ENCODE measurements at places on chromosomes 7 and 10.

DNA sequence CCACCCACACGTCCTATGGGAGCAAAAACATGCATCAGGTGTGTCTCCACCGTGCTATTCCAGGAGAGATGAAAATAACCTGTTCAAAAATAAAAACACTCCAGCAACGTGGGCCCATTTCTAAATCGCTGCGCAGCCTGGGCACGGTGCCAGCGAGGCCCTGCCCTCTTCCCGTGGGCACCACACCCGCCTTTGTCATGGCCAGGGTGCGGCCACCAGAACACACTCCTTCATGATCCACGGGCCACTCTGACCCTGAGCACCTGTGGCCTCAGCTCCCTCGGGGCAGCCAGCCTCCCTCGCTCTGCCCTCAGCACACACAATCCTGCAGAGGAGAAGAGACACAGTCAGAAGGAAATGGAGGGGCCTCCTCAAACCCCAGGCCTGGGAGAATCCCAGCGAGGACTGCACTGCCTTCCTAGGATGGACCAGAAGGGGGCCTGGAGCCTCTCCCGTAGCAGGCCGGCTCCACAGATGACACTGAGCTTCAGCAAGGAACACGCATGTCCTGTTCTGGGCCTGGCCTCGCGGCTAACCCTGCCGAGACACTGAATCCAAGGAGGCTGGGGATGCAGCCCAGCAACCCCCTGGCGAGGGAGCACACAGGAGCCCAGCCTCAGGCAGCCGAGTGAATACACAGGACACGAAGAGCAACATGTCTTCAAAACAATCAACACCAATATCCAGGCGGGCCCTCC lies 169.0 kb downstream of the MAD1L1 start:
- peak; percentile 63 for DNase-seq

GRCh38 chr10:24947304-24948097 lies 4.9 kb downstream of the PRTFDC1 start:
- DNase-seq, result no peak

DNA sequence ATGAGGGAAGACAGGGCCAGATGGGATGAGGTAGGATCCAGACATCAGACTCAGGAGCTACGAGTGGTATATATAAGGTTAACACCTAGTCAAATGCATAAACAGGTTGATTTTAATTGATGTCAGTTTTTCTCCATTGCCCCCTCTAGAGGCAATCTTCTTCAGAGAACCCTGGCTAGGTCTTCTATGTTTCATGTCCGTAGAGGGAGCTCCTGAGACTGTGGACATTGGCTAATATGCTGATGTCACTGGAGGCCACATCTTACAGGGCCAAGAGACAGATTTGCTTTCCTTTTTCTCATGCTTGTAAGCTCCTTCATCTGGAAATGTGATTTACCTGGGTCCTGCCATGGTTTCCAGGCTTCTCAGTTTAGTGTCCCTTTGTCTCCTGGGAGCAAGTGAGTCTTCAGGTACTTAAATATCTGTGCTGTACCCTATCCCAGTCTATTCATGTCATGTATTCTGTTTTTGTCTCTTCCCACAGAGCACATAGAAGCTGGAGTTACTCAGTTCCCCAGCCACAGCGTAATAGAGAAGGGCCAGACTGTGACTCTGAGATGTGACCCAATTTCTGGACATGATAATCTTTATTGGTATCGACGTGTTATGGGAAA lies 161.6 kb upstream of the PRSS1 start:
- DNase-seq, result peak; percentile 19

GRCh38 chr7:135661311-135662122 lies 797 bp upstream of the STMP1 start:
- no peak for DNase-seq

GRCh38 chr10:29323367-29323766 lies 34.5 kb downstream of the LYZL1 start:
- DNase-seq, result no peak

DNA sequence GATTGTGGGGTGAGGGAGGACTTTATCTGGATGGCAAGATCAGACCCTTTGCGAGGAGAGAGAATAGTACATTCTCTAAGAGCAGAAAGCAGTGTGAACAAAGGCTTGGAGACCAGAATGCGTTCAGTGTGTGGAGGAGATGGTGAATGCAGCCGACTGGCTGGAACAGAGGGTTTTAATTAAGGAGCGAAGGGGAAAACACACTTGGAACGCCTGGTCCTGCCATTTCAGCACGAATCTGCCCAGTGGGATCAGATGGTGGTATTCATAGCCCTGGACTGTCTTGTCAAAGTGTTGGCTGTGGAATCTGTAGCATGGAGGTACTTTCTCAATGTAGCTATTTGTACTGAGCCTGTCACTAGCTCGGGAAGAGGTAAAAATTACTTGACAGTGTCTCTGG lies 260.9 kb downstream of the SLC25A13 start:
- DNase-seq, result no peak

- DNase-seq, result no peak
These were observed 37.6 kb upstream of the TCF7L2 start for GRCh38 chr10:112912410-112912928.

- peak; percentile 31 for DNase-seq
These were observed 757 bp downstream of the ANKIB1 start for GRCh38 chr7:92246360-92247101.

DNA sequence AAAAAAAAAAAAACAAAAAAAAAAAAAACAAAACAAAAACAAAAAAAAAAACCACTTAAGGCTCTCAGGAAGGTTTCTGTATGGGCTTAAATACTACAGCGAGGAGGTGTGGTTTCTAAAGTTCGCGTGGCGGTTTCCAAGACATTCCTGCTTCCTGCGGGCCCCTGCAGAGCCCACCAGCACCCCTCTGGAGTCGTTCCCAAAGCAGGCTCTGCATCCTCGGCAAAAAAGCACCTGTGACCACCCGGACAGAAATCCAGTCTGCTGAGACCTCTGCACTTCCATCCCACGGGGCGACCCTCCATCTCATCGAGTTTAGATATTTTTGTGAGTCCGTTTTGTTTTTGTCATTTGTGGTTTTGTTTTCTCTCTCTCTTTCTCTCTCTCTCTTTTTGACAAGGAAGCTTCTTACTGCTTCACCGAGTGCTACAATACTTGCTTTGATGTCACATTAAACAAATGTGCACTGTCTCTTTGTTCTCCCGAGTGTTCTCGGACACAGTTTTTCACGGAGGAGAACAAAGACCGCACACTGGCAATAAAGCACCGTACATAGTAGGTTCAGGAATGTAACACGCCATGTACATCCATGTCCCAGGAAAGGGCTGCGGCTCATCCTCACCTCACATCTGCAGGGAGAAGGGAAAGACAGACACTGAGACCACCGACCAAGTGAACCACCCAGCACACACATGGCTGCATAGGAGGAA lies 21.5 kb downstream of the PDGFA start:
- DNase-seq, result no peak

DNA sequence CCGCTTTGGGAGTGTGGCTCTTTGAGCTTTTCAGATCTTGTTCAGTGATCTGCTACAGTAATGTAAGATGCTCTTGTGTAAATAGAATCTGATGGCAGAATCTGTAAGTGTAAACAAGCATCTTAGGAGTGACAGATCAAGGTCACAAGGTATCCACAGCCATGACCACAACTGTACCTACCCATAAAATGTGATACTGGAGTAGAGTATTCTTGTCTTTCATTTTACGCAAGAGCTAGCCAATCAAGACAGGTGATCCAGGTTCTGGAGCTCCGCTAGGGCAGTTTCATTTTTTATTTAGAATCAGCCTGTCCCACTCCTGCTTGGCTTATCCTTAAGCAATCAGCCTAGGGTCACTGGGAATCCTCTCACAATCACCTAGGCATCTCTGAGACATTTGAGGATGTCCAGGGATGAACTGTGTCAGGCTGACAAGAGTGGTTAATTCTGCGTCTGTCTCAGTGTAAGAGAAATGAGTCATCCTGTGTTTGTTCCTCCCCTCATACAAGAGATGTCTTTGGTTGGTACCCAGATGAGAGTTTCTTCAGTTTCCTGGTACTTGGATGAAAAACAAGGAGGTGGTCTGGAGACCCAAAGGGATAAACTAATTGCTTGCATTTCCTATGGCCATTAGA lies 13.6 kb downstream of the ZNF138 start:
- DNase-seq, result no peak

- no peak for DNase-seq
These were observed 5.7 kb downstream of the RARRES2 start for GRCh38 chr7:150335774-150336112.

DNA sequence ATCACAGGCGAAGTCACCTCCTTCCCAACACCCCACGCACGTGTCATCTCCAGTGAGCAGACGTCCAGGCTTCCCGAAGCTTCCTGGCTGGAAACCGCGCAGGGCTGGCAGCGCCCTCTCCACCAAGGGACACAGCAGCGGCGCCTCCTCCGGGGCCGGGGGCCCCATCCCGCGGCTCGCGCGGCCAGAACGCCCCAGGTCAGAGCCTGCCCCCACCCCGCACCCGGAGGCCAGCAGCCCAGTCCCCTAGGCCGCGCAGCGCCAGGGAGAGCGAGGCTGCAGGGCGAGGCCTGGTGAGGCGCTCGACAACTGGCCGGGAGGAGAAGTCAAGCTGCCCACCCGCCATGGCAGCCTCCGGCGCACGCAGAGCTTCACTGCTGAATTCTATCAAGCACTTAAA lies 247.0 kb downstream of the SEMA3D start:
- DNase-seq, result no peak

DNA sequence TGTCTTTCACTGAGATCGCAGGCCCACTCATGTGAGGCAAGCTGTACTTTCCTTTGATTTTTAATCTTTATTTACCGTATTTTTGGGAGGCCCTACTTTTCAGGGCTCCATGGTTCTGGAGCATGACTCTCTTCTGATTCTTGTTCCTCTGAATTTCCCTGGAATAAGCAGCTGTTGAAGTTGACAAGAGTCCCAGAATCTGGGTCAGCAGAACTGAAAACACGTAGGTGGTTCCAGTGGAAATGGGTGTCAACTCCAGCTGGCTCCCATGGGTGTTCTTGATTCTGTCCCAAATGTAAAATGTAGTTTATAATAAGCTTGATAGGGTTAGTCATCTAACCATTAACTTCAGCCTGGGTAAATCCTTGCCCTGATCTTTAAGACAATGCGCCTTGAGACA lies 409.4 kb downstream of the GATA3 start:
- no peak for DNase-seq

GRCh38 chr7:368651-369475 lies 78.9 kb downstream of the FOXL3 start:
- peak; percentile 4 for DNase-seq

- no peak for DNase-seq
These were observed 17.6 kb upstream of the DDIT4 start for GRCh38 chr10:72255977-72256729.

DNA sequence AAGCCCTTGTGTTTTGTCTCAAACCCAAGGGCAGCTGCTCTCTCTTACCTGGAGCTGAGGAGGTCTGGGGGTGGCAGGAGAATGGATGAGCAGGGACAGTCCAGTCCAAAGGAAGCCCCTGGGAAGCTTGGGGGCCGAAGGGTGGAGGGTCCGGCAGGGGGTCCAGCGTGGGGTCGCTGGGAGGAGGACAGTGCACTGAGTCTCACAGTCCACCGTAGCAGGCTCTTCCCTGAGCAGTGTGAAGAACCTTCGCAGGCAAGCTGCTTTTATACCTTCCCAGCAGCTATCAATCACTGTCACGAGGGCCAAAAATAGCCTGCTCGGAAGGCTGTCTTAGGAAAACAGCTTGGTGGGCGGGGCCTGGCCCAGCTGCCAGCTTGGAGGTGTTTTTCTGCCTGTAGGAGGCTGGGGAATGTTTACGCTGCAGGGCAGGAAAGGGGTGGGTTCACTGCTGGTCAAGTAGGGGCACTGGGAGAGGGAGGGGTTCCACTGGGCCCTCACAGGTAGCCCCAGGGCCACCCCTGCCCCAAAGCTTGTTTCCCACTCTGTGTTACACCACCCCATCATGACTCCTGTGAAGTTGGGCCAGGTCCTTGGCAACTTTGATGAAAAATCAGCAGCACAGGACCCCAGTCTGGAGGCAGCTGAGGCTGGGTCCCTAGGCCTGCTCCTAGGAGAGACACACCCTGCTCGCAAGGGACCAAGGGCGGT lies at the start of gene DEPP1:
DEPP1 (minus strand) TSS at position 240 of the 711 bp plus-strand sequence. CDS start 779 bp downstream, outside the sequence.
- DNase-seq, result peak; percentile 89

GRCh38 chr7:135672560-135673359 lies 10.4 kb downstream of the STMP1 start:
- peak; percentile 50 for DNase-seq

DNA sequence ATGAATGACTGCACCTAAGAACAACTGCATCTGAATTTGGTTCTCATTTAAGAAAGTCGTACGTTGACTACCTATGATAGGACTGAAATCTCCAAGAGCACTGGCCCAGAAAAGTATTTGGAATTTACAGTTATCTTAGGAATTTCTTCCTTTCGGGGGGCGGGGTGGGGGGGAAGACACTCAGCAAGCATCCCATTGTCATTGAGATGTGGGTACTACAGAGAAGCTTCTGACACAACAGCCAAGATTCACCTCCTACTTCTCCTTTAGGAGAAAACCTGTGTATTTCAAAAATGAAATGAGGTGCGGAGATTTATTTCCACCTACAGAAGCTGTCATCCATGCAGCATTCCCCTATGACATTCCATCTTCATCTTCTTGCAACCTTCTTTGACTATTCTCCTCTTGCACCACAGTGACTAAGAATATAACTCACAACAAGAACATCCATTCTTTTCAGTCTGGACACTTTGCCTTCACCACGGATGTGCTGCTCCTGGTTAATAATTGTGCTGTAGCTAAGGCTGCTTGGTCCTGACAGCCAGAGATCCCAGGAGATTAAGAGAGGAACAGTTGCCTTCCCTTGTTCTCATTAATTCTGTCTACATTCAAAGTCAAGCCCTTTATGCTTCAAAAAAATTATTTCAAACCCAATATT lies 98.4 kb upstream of the FRMD4A start:
- no peak for DNase-seq

- DNase-seq, result no peak
These were observed 612.2 kb downstream of the SUGCT start for GRCh38 chr7:40746841-40747556.

- no peak for DNase-seq
These were observed 4.8 kb upstream of the CPXM2 start for GRCh38 chr10:123896246-123896927.

GRCh38 chr7:106418094-106418493 lies 133.3 kb upstream of the NAMPT start:
- DNase-seq, result no peak

DNA sequence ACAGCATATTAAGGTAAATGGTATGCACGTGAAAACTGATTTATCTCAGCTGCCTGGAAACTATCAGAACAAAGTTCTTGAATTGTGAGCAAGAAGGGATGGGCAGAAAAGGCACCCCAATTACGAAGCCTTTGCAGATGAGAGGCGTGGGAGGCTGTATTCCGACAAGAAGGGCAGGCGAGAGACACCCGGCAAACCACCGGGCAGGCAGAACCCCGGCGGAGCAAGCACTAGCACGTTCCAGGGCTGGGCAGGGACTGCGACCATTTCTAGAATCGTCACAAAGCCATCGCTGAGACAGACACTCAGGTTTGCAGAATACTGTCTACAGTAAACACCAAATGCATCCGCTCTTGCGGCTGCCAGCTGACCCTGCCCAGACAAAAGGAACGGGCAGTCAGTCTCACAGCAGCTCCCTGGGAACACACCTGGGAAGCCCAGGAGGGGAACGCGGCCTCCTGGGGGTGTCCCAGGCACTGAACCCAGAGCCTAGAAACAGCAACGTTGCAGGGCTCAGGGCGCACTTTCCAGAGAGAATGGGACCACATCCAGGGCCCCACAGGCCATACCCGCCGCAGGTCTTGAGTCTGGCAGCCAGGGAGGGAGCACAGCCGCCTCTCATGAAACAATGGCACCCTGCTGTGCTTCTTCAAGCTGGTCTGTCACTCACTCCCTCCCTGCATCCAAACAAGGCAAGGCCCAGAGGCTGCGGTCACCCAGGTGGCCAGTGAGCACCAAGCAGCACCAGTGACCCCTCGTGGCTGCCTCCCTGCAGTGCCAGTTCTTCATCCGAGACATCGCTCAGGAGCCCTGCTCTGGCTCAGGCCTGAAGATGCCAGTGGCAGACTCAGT lies 261.9 kb downstream of the PTPRN2 start:
- DNase-seq, result no peak

- no peak for DNase-seq
These were observed 141.6 kb downstream of the DGKB start for GRCh38 chr7:14760730-14761478.
